M059J (cell line): ENCODE measurements at places on chromosomes 13 and 19. TPM values are rescaled to one million over a fixed set of nuclear protein-coding genes. Genes with fewer than 3 reads are reported as not detected.

Gene LILRA6
- not detected in 2 replicates for total RNA-seq

- peak; percentile 28 for DNase-seq
Observed at GRCh38 chr13:77300176-77301037, 26.5 kb downstream of the MYCBP2 start.

DNA sequence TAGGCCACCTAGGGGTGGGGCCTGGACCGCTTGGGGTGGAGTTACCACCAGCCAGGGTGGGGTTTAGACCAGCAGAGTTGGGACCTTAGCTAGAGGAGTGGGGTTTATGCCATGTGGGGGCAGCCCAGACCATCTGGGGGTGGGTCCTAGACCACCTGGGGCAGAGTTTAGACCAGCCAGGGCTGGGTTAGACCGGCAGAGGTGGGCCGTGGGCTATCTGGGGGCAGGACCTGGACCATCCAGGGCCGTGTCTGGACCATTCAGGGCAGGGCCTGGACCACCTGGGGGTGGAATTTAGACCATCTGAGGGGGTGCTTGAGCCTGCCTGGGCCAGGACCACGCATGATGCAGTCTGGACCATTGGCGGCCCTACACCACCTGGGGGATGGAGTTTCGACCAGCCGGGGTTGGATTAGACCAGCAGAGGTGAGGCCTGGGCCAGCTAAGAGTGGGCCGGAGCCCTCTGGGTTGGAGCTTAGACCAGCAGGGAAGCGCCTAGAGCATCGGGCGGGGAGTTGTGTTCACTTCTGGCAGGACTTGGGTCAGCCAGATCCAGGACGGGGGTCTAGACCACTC, 10.0 kb upstream of the CACNG6 start:
- DNase-seq = no peak

- DNase-seq = no peak
Observed at GRCh38 chr13:30991922-30992321, 59.5 kb downstream of the TEX26 start.

DNA sequence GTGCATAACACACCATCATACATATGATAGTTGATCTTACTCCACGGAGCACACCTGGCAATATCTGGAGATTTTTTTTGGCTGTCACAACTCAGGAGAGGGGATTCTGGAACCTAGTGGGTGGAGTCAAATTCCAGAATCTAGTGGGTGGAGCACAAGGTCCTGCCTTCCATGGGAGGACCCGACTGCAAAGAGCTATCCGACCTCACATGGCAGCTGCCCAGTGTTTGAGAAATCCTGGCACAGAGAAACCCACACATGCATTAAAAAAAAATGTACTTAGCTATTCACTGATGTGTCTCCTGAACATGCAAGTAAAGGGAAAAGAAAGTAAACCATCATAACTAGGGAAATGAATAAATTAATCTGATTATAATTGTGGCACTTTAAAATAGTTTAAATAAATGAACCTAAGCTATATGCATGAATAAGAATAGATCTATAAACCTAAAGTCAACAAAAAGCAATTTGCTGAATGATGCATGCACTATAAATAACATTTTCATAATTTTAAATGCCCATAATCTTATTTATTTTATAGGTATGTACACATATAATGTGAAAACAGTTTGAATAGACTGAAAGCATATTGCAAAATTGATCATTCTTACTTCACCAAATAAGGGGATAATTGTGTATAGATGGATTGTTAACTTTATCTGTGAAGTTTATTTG, 300.3 kb downstream of the MYO16 start:
- no peak for DNase-seq

Gene ANKRD24
- total RNA-seq = 0.12 and 0.20 TPM in 2 replicates

Gene RASGRP4
- total RNA-seq = not detected in 2 replicates

Gene ZNF780A
- total RNA-seq = 5.8 and 10.3 TPM in 2 replicates

DNA sequence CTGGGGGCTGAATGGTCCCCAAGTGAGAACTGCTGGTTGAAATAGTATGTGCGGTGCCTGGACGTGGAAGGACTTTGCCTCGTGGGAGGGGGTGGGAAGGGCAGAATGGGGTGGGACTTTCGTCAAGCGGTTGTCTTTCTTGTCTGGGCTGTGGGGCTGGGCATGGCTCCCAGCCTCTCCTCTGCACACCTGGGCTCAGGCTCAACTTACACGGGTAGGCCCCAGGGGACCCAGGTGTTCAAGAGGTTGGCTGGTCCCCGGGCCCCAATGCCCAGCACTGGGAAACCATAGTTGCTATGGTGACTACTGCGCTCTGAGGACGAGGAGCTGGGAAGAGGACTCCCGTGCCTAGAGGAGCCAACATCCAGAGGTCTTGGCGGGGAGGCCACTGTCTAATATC, 7.3 kb downstream of the NWD1 start:
- no peak for DNase-seq

Gene SIGLEC14
- total RNA-seq = not detected in 2 replicates

- DNase-seq = peak; percentile 79
Observed at GRCh38 chr19:1251330-1252220, 3.2 kb downstream of the MIDN start.

DNA sequence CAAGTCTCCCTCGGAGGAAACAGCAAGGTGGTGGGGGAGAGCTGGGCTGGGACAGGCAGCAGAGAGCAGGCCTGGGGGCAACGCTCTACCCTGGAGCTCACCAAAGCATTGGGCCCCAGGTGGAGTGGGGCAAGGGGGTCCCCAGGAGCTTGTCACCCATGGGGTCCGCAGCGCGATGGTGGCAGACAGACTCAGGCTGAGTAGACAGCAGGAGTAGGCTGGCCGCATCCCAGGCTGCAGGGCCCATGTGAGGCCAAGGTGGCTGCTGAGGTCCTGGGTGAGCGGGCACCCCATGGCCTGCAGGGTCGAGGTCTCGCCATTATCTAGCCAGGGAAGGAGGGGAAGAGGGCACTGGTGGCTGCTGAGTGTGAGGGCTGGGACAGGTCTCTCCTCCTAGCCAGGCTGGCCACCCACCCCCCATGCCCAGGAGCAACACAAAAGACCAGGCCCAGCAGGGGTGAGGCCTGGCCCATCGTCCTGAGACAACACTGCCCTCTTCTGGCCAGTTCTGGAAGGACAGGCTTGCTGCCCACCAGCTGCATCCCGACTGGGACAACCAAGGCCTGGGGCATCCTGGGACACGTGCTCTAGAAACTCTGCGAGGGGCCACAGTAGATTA, 33.1 kb downstream of the CEBPG start:
- DNase-seq = peak; percentile 35

GRCh38 chr13:28679628-28680027, 20.7 kb downstream of the POMP start:
- DNase-seq = peak; percentile 26

Gene RFX1
- 1.5 and 3.1 TPM in 2 replicates for total RNA-seq

DNA sequence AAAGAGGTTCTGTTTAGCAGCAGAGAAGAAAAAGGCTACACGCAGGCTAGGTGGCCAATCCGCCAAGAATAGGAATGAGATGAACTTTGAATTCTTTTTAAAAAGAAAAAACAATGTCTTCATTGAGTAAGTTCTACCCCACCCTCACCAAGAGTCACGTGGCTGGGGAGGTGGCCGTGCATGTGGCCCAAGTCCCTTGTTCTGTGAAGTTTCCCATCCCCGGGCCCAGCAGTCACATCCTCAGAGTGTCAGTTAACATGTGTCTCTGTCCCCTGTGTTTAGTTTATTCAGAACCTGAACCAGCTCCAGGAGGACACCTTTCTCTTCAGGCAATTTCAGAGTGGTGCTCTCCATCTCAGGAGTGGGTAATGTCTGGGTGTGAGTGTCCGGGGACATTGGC, 57.1 kb upstream of the MCF2L start:
- no peak for DNase-seq

Gene PROZ
- not detected in 2 replicates for total RNA-seq

- no peak for DNase-seq
Observed at GRCh38 chr13:45683701-45684100, 18.4 kb upstream of the CBY2 start.

DNA sequence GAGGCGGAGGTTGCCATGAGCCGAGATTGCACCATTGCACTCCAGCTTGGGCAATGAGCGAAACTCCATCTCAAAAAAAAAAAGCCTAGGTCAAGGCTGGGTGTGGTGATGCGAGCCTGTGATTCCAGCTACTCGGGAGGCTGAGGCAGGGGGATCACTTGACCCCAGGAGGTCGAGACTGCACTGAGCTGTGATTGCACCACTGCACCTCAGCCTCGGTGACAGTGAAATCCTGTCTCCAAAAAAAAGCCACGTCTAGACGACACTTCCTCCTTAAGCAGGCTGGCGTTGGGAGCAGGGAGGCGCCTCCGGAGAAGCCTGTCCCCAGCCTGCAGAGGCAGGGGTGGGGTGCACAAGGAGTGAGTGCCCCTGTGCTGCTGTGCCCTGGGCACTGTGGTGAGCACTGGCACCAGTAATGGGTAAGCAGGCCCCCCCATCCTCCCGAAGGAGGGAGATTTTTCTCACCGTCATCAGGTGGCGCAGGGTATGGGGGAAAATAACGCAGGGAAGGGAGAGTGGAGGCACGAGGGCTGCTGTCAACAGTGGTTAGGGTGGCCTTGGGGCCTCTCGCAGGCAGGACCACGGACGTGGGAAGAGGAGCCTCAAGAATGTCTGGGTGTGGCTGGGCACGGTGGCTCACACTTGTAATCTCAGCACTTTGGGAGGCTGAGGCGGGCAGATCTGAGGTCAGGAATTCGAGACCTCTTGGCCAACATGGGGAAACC, 706 bp downstream of the P2RY11 start:
- DNase-seq = peak; percentile 42

Gene BORA
- 32.4 and 41.1 TPM in 2 replicates for total RNA-seq
